Fibroblast of skin of back (primary cell): ENCODE measurements at places on chromosomes 5 and 9.

DNA sequence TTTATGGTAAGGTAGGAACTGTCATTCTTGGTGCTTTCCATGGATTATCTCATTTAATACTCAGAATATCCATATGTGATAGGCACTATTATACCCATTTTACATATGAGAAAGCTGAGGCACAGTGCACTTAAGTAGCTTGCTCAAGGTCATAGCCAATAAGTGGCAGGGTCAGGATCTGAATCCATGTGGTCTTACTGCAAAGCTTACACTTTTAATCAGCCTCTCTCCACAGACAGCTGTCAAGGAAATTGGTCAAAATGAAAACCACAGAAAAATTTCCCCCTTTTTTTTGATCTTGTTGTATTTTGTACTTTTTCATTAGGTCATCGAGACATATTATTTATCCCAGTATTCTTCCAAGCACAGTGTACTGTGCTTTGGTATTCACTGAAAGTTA, 78.5 kb downstream of the ERCC6L2 start:
- no peak for DNase-seq

GRCh38 chr5:98727686-98728085, 45.8 kb upstream of the RGMB start:
- DNase-seq, result no peak

- DNase-seq, result no peak
These were observed 32.1 kb upstream of the POMT1 start for GRCh38 chr9:131470581-131470991.

GRCh38 chr5:140107312-140108092, 6.4 kb upstream of the PURA start:
- peak; percentile 92 for DNase-seq

GRCh38 chr5:141319202-141319601, 1.4 kb downstream of the TAF7 start:
- DNase-seq, result no peak

GRCh38 chr5:84202136-84202535, 182.5 kb downstream of the EDIL3 start:
- peak; percentile 13 for DNase-seq
